ENCODE measurements at places on chromosomes 1 and 21.

DNA sequence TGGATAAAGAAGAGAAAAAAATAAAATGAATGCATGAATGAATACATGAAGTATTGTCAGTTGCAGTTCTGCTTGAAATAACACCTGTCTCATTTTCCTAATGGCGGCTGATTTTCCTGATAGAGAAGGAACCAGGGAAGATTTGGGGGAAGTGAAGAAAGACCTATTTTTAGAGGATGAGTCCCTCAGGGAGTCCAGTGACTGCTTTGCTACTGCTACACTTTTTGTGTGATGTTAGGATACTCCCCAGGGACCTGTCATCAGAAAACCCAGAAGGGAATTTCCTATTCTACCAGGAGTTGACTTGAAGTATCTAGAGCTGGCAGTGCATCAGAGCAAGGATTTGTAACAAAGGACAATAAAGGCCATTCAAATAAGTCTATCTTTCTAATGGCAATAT, 114.8 kb downstream of the MAB21L3 start:
- DNase-seq: no peak

DNA sequence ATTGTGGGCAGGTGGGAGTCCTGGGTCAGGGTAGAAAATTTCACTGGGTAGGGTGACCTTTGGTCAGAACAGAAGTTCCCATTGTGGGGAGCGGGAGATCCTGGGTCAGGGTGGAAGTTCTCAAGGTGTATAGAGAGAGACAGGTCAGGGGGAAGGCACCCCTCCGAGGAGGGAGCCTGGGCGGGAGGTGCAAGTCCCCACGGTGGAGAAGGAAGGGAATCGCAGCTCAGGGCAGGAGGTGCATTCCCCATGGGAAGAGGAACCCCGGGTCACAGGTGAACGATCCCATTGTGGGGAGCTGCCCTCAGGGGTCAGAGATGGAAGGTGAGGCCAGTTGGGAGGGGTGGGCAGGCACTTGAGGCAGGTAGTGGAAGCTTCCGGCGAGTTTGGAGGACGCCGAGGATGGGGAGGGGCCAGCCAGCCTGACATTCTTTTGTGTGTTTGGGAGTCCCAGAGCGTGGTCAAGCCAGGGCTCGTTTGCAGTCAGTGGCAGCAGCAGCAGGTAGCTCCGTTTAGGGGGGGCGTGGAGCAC, 637 bp downstream of the LYPLA2 start:
- no peak for DNase-seq

GRCh38 chr1:94951509-94952208, 24.7 kb upstream of the CNN3 start:
- no peak for DNase-seq

DNA sequence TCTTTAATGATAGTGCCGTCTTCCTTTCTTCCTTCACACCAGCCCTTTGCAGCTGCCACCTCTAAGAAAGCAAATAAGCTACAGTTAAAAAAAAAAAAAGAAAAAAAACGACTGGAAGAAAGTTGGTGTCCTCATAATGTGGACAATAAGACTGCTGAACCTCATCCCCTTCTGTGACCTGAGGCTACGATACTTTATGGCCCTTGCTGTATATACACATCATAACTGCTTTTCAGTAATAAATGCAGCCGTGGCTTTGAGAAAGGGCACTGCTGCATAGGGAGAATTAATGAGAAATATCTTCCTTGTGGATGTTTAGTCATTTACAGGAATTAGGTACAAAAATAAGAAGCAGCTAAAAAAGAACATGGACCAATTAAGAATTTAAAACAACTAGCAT, 333.8 kb upstream of the ADGRL2 start:
- no peak for DNase-seq

DNA sequence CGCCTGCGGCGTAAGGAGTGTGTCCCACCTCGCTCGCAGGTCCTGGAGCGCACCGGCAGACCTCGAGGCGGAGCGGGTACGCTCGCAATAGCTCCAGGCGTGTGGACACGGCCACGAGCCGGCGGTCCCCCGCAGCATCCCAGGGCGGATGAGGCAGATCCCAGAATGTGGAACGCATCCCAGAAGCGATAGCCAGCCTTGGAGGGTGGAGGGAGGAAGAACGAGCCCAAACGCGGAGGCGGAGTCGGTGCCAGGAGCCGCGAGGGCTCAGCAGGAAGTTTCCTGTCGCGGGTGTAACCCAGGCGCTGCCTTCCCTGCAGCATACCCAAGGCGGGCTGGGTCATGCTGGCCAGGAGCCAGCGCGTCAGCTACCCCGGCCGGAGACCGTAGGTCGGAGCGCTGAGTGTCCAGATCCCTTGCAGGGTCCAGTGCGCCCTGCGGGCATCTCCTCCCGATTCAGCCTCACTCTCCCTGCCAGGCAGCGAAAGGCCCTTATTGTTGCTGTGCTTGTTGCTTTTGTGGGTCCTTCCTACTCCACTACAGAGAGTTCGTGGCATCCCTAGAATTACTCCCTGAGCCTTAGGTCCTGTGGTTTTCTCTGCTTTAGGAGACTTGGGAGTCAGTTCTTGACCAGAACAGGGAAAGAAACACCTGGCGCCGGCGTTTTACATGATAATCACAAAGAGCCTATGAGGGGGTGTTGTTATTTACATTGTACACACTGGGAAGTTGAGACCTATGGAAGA, 27.7 kb downstream of the STYXL2 start:
- no peak for DNase-seq

GRCh38 chr1:4153571-4153970, 253.5 kb upstream of the C1orf174 start:
- DNase-seq: no peak

- no peak for DNase-seq
Measured at GRCh38 chr1:172390683-172391551, 29.6 kb upstream of the C1orf105 start.

- no peak for DNase-seq
Measured at GRCh38 chr21:37784591-37785318, 131.5 kb downstream of the KCNJ6 start.

GRCh38 chr1:233627823-233628222, 13.9 kb downstream of the KCNK1 start:
- DNase-seq: no peak

DNA sequence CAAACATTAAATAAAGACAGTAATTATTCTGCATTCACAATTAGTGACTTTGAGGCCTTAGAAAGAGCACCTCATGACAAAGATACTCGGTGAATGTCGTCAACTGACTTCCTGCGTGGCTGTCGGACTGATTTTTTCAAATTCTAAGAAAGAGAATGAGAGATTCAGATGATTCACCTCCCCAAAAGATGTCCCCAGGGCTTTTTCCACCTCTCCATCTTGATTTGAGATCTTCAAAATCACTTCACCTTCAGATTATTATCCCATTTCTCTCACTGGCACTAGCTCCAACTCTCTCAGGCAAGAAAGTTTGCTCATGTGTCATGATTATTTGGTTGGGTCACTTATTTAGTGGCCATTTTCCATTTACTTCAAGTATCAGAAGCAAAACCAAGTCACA, 5.0 kb upstream of the EDEM3 start:
- no peak for DNase-seq

- no peak for DNase-seq
Measured at GRCh38 chr1:99726818-99727217, 39.6 kb downstream of the FRRS1 start.

GRCh38 chr1:227395426-227396028, 77.2 kb upstream of the CDC42BPA start:
- DNase-seq: no peak

- DNase-seq: no peak
Measured at GRCh38 chr21:38470755-38471154, 27.5 kb downstream of the ERG start.

GRCh38 chr1:8354038-8354437, 36.1 kb downstream of the SLC45A1 start:
- DNase-seq: no peak

GRCh38 chr21:27035791-27036190, 68.9 kb upstream of the ADAMTS5 start:
- no peak for DNase-seq

Data from T-helper 22 cell (primary cell).